ENCODE measurements at places on chromosomes 5 and 9. TPM values are rescaled to one million over a fixed set of nuclear protein-coding genes. Genes with fewer than 3 reads are reported as not detected.

GRCh38 chr5:52910071-52910470 lies 79.1 kb upstream of the ITGA2 start:
- H3K27ac ChIP-seq, result no peak overlapping the region
- no peak overlapping the region for H3K4me3 ChIP-seq
- H3K36me3 ChIP-seq, result no peaks in the 10 kb centered on the region
- DNase-seq, result no peak
- H3K27me3 ChIP-seq, result no peaks in the 10 kb centered on the region

DNA sequence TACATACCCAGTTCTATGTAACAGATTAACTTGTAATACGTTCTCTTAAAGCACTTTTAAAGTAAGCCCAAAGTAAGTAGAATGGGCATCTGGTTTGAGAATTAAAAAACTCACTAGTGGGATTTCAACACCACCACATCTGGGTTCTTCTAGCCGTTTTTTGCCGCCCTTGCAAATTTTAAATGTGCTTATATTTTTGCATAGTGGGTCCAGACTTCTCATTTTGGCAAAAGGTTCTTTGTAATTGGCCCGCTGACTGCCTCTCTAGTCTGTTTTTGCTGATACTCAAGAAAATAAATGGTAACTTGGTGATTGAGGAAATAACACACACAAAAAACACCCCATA lies 582 bp upstream of the FBXO4 start:
- peak overlapping the region; percentile 92 for H3K27ac ChIP-seq
- peak overlapping the region; percentile 71 for H3K4me3 ChIP-seq
- no peak for DNase-seq
- no peaks in the 10 kb centered on the region for H3K27me3 ChIP-seq
- H3K4me1 ChIP-seq, result peaks cover 7% of the 10 kb centered on the region

DNA sequence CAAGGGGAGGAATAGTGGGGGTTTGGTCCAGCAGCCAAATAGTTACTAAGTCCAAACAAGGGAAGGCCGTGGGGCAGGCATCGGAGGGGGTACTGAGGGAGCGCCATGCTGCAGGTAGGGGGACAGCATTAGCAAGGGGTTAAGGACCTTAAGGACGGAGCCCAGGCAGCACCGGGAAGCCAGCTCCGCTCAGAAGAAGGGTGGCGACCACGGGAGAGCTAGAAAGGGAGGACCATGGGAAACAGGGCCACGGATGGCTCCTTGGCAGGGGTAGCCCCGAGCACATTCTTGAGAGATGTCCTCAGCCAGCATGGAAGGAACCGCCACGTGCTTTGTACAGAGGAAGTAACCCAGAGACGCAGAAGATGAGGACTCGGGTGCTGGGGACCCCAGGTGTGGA lies 76.2 kb upstream of the STXBP1 start:
- H3K36me3 ChIP-seq, result no peaks in the 10 kb centered on the region
- no peak overlapping the region for H3K4me3 ChIP-seq
- H3K27ac ChIP-seq, result peak overlapping the region; percentile 43
- DNase-seq, result no peak

GRCh38 chr5:163612358-163613149 lies 107.1 kb downstream of the MAT2B start:
- H3K27me3 ChIP-seq, result no peaks in the 10 kb centered on the region
- H3K36me3 ChIP-seq, result no peaks in the 10 kb centered on the region
- H3K4me1 ChIP-seq, result no peaks in the 10 kb centered on the region
- no peak overlapping the region for H3K27ac ChIP-seq
- no peak for DNase-seq
- no peak overlapping the region for H3K4me3 ChIP-seq

PRDM9 gene
- total RNA-seq, result not detected

GRCh38 chr5:89991592-89991991 lies 418.0 kb downstream of the CETN3 start:
- no peaks in the 10 kb centered on the region for H3K36me3 ChIP-seq
- H3K4me1 ChIP-seq, result peaks cover 1% of the 10 kb centered on the region
- no peak overlapping the region for H3K27ac ChIP-seq
- no peak overlapping the region for H3K4me3 ChIP-seq

CNTFR gene
- 0.39 TPM for total RNA-seq

DNA sequence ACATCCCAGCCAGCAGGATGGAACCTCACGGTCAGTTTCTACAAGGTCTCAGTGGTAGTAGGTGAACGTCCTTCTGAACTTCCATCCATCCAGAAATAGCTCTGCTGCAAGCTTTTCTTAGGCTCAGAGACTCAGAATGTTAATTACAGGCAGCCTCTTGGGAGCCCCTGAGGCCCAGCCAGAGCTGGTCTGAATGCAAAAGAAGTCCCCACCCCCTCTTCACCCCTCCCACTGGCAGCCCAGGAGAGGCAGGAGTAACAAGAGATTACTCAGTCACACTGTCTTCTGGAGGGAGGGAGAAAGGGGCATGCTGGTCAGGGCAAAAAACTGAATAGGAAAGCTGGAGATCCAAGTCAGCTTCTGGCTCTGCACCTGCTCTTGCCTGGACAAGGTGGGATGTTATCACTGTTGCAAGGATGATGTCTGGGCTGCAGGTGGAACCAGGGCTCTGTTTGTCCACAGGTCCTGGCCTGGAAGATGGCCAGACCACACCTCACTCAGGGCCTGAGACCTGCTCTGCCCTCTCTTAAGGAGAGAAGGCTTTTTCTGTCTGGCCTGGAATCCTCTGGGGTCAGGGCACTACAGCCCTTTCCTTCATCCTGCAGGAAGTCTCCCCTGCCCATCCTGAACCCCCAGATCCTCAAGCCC lies 9.1 kb downstream of the ENHO start:
- no peaks in the 10 kb centered on the region for H3K36me3 ChIP-seq
- DNase-seq, result no peak
- no peak overlapping the region for H3K27ac ChIP-seq
- no peaks in the 10 kb centered on the region for H3K27me3 ChIP-seq
- no peak overlapping the region for H3K4me3 ChIP-seq
- no peaks in the 10 kb centered on the region for H3K4me1 ChIP-seq

GRCh38 chr5:178282391-178282790 lies 49.8 kb upstream of the PHYKPL start:
- no peak overlapping the region for H3K4me3 ChIP-seq
- H3K36me3 ChIP-seq, result no peaks in the 10 kb centered on the region
- no peaks in the 10 kb centered on the region for H3K27me3 ChIP-seq
- H3K4me1 ChIP-seq, result peaks cover 4% of the 10 kb centered on the region
- DNase-seq, result no peak

DNA sequence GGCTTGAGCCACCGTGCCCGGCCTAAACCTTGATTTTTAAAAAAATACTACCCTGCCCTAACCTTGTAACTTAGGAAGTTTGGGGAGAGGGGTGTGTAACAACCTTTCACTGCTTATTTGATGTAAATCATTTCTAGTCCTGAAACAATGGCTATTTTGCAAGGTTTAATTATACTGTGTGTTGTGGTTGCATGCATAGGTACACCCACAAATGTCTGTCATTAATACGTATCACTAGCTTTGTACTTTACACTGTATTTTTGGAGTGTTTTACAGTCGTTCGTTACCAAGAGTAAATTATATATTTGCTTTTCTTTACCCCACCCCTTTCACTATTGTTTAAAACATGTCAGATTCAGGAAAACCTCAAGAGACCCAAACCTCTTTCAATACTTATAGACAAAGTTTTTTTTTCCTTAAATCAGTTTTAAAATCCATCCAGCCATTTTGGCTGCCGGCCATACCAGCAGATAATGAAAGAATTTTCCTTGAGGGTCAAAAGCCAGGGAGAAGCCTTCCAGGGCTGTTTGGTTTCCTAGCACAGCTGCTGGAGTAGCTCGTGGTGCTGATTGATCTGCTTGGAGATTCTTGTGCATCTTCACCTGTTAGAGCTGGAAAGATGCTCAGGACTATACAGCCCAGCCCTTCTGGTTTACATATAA lies 50.7 kb downstream of the DOCK8 start:
- peaks cover 7% of the 10 kb centered on the region for H3K4me1 ChIP-seq
- H3K4me3 ChIP-seq, result no peak overlapping the region
- no peak overlapping the region for H3K27ac ChIP-seq

CYLC2 gene
- not detected for total RNA-seq

GRCh38 chr9:76296561-76297310 lies 97.5 kb downstream of the RFK start:
- no peak for DNase-seq
- no peaks in the 10 kb centered on the region for H3K27me3 ChIP-seq
- no peak overlapping the region for H3K4me3 ChIP-seq
- H3K36me3 ChIP-seq, result no peaks in the 10 kb centered on the region

DNA sequence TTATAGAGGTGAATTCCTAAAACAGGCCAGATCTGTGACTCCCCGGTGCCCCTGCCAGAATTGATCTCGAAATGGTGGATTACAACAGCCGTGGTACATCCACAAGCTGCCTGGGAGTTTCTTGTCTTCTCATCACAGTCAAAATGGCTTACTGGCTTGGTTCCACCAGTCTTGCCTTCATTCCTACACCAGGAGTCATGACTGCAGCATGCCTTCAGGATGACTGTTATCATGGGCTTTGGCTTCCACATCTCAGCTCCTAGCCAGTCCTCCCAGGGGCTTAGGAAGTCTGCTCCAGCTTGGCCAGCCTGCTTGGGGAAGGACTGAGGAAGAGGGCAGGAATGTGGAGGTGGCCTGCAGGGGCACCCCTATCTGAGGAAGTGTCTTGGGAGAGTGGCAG lies 132.9 kb upstream of the NR3C1 start:
- H3K27me3 ChIP-seq, result no peaks in the 10 kb centered on the region
- H3K4me1 ChIP-seq, result 0 out of 2 replicates have a peak, but pooled peaks cover 5% of the 10 kb centered on the region
- no peak for DNase-seq

GRCh38 chr9:97933297-97933998 lies 4.5 kb downstream of the HEMGN start:
- peaks cover 2% of the 10 kb centered on the region for H3K27me3 ChIP-seq
- no peak overlapping the region for H3K27ac ChIP-seq
- no peak for DNase-seq
- H3K4me1 ChIP-seq, result no peaks in the 10 kb centered on the region
- H3K4me3 ChIP-seq, result no peak overlapping the region

DNA sequence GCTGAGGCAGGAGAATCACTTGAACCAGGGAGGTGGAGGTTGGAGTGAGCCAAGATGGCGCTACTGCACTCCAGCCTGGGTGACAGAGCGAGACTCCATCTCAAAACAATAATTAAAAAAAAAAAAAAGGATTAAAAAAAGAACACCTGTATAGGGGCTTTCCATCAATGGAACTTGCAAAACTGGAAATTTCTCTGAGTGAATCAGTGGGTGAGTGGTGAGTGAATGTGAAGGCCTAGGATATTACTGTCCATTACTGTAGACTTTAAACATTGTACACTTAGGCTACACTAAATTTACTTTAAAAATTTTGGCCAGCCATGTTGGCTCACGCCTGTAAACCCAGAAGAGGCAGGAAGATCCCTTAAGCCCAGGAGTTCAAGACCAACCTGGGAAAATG lies 5.7 kb upstream of the RARS1 start:
- no peaks in the 10 kb centered on the region for H3K36me3 ChIP-seq
- H3K27me3 ChIP-seq, result no peaks in the 10 kb centered on the region
- no peak overlapping the region for H3K4me3 ChIP-seq
- no peak overlapping the region for H3K27ac ChIP-seq
- DNase-seq, result no peak

DNA sequence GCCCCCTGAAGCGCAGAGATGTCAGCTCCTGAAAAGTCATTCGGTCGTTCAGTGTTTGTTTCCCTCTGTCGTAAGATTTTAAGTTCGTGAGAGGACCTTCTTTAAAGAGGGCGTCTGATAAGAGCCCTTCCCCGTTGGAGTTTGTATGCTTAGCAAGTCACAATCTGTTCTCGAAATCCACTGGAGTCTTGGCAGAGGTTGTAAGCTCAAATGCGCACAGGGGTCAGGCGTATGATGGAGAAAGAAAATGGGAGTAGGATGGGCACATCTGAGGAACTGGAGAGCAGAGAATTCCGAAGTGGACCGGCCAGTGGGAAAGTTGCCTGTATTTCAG lies 710 bp downstream of the HSD17B4 start:
- peak overlapping the region; percentile 97 for H3K27ac ChIP-seq
- peaks cover 1% of the 10 kb centered on the region for H3K36me3 ChIP-seq
- peaks cover 12% of the 10 kb centered on the region for H3K4me1 ChIP-seq
- H3K4me3 ChIP-seq, result peak overlapping the region; percentile 62

DNA sequence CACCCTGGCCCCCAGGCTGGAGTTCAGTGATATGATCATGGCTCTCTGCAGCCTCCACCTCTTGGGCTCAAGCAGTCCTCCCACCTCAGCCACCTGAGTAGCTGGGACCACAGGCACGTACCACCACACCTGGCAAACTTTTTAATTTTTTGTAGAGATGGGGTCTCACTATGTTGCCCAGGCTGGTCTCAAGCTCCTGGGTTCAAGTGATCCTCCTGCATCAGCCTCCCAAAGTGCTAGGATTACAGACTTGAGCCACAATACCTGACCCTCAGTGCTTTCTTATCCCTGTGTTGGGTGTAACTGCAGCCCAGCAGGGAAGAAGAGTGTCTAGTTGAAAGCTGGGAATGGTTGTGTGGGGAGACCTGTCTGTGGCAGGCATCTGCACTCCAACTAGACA lies 10.9 kb downstream of the PTPA start:
- H3K4me3 ChIP-seq, result no peak overlapping the region
- H3K36me3 ChIP-seq, result no peaks in the 10 kb centered on the region
- no peaks in the 10 kb centered on the region for H3K4me1 ChIP-seq
- no peaks in the 10 kb centered on the region for H3K27me3 ChIP-seq

DNA sequence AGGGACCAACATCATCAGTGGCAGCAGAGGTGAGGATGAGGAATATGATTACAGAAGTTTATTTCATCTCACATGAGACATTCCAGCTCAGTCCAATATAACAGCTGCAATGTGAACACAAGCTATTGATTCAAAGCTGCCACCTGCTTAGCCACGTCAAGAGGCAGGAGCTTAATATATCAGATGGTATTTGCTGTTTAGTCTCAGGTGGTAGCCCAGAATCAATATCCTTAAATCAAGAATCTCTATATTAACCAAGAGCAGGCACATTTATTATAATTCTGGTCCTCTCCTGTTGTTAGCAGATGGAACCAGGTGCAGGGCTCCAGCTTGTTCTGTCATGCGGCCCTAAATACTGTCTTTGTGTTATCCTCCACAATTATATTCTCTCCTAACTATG lies 431.6 kb downstream of the ICE1 start:
- no peak overlapping the region for H3K4me3 ChIP-seq
- H3K27me3 ChIP-seq, result no peaks in the 10 kb centered on the region
- no peaks in the 10 kb centered on the region for H3K4me1 ChIP-seq
- H3K27ac ChIP-seq, result no peak overlapping the region
- DNase-seq, result no peak
- H3K36me3 ChIP-seq, result no peaks in the 10 kb centered on the region

DNA sequence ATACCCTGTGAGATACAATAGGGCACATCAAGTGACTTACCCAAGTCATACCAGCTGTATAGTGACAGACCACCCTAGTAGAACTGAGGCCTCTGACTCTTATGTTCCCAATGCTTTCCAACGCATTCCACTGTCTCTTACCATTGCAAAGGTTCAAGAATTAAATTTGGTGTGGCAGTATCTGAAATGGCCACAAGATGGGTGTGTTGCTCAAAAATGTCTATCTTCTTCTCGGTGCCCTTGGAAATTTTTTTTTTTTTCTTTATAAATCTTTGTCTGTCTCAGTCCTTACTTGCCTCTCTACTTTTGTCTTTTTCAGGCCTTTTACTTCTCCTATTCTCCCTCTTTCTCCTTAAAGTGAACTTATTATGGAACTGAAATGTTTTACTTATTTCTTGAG lies 48.4 kb downstream of the GPR21 start:
- peaks cover 2% of the 10 kb centered on the region for H3K36me3 ChIP-seq
- peaks cover 4% of the 10 kb centered on the region for H3K4me1 ChIP-seq
- H3K4me3 ChIP-seq, result no peak overlapping the region
- no peak overlapping the region for H3K27ac ChIP-seq
- H3K27me3 ChIP-seq, result no peaks in the 10 kb centered on the region

- H3K4me1 ChIP-seq, result no peaks in the 10 kb centered on the region
- no peaks in the 10 kb centered on the region for H3K36me3 ChIP-seq
- no peak for DNase-seq
- H3K4me3 ChIP-seq, result no peak overlapping the region
- no peak overlapping the region for H3K27ac ChIP-seq
- no peaks in the 10 kb centered on the region for H3K27me3 ChIP-seq
Measured at GRCh38 chr9:80156756-80157472, 585.1 kb downstream of the TLE4 start.

NUTM2F gene
- total RNA-seq, result not detected

FGFR4 gene
- 186 TPM for total RNA-seq

EQTN gene
- not detected for total RNA-seq

All from Caco-2 (cell line).